ENCODE measurements at places on chromosomes 6 and 20. TPM values are rescaled to one million over a fixed set of nuclear protein-coding genes. Genes with fewer than 3 reads are reported as not detected.

Gene DLK2
- total RNA-seq = 1.3 TPM

Gene CST8
- not detected for total RNA-seq

Gene HLA-DRB1
- total RNA-seq = 37.6 TPM

Gene KIAA1755
- 3.1 TPM for total RNA-seq

Gene PFDN4
- 48.2 TPM for total RNA-seq

Gene C2
- total RNA-seq = 3.5 TPM

Gene PGC
- total RNA-seq = not detected

Gene PRRT1
- total RNA-seq = 1.1 TPM

Gene OR2H1
- not detected for total RNA-seq

Gene ZNFX1
- 33.6 TPM for total RNA-seq

Gene BTNL2
- total RNA-seq = not detected

Gene SCRT2
- not detected for total RNA-seq
